Stimulated activated CD8-positive, alpha-beta memory T cell treated with anti-CD3 and anti-CD28 coated beads, Interleukin-15, amount 100 ng/mL, for 48 hours (primary cell): ENCODE measurements at places on chromosomes 7 and 10.

DNA sequence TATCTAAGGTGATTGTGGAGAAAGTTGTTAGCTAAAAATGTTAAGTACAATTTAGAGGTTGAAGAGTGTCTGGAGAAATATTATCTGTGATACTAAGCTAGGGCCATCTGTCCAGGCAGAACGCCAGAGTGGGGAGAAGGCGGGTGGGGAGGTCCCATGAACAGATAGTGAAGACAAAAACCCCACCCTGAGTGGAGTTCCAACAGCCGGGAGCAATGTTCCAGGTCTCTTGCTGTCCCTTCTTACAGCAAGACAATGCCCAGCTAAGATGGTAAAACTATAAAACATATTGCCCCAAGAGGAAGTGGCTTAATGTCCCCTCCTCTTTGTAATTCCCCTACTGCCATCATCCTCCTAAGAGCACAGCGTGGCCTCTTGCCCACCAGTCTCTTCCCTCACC, 10.4 kb upstream of the IL15RA start:
- no peak for DNase-seq

DNA sequence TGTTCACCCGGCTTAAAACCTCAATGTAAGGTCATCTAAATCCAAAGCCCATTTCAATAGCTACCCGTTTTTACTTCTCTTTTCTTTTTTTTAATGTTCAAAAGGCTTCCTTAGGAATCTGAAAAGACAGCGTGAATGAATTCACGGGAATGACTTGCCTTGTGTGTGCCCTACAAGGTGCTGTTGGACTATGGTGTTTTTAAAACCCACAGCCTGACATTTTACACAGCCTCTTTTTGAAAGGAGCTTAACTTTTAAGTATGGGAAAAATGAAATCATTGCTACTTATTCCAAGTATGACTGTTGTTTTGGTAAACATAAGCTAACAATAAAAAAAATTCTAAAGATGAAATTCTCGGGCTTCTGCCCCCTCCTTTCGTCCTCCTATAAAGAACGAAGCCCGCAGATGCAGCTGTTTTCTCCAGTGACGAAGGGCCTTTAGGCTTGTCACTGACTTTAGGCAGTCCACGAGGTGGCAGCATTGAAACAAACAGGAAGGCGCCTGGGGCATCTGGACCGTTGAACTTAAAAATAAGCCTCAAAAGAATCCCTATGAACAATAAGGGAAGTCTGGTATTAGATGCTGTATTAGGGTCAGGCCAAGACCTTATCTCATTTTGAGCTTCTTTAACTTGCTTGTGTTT, 141.3 kb downstream of the NRP1 start:
- peak; percentile 53 for DNase-seq

- no peak for DNase-seq
Observed at GRCh38 chr10:71719042-71719441, 536 bp downstream of the C10orf105 start.

- peak; percentile 80 for DNase-seq
Observed at GRCh38 chr7:155003376-155004214, 671 bp upstream of the PAXIP1 start.

DNA sequence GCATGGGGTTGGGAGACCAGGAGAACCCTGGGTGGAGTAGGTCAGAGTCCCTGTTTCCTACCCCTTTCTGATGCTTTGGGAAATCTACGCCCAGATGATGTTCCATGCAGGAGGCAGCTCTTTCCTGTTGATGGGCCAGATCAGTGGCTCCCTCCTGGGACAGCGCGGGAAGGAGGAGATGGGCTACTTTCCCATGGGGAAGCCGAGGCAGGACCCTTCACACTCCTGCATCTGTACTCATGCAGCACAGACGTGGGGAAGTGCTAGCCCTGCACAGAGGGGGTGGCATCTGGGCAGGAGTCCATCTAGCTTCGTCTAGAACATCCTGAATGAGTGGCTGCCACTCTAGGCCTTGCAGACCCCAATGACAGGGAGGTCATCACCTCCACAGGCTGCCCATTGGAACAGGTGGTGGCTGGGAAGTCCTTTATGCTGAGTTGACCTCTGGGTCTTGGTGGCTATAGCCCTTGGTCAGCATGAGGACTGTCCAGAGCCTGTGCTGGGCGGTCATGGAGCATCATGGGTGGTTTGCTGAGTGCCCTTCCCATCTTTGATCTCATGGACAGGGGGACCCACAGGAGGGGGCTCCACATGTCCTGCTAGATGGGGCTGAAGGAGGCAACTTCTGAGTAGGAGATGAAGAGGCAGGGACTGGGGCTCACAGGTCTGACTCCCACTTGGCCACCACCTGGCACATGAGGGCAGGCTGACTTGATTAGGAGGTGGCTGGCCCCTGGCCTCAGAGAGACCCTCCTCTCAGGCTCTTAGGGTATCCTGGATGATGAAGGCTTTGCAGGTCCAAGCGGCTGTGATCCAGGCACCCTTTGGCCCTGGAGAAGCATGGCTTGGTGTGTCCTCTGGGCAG, 24.6 kb downstream of the RAMP3 start:
- DNase-seq = no peak

DNA sequence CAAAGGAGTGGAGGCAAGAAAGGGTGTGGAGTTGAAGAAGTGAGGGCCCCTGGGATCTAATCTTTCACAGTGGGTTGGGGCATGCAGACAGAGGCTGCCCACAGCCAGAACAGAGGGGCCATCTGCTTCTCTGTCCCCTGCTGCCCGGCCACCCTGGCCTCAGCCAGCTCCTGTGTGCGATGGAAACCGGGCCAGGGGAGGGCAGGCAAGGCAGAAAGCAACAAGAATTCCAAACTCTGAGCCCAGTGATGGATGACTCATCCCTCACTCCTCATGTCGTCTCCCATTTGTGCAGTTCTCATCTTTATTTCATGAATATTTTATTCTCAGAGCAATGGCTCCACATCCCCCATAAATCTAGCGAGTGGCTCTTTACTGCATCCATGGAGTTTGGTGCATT, 757.1 kb downstream of the GRID1 start:
- DNase-seq = no peak

GRCh38 chr10:116615199-116615776, 5.5 kb upstream of the PNLIPRP2 start:
- DNase-seq = no peak

DNA sequence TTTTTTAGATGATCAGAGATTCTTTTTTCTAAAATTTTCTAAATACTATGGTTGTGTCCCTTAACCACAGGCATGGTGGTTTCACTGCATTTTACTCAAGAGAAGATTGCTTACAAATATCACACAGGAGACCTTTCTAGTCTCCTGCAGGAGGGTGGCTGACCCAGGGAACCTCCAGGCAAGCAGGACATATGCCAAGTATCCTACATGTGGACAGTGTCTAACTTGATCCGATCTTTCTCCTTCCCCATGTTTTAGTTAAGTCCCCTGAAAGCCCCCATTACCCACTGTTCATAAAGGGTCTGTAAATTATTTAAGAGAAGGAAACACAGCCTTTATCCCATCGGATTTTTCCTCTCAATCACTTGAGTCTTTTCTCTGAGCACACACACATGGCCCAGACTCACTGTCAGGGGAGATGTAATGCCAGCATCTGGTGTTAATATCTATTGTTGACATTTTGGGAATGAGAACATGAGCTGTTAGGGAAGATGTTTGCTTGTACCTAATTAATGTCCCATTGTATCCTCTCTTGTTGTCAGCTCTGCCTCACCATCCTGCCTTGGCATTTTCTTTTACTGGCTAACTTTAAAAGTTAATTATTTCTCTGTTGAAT, 755.2 kb downstream of the AUTS2 start:
- DNase-seq = no peak

DNA sequence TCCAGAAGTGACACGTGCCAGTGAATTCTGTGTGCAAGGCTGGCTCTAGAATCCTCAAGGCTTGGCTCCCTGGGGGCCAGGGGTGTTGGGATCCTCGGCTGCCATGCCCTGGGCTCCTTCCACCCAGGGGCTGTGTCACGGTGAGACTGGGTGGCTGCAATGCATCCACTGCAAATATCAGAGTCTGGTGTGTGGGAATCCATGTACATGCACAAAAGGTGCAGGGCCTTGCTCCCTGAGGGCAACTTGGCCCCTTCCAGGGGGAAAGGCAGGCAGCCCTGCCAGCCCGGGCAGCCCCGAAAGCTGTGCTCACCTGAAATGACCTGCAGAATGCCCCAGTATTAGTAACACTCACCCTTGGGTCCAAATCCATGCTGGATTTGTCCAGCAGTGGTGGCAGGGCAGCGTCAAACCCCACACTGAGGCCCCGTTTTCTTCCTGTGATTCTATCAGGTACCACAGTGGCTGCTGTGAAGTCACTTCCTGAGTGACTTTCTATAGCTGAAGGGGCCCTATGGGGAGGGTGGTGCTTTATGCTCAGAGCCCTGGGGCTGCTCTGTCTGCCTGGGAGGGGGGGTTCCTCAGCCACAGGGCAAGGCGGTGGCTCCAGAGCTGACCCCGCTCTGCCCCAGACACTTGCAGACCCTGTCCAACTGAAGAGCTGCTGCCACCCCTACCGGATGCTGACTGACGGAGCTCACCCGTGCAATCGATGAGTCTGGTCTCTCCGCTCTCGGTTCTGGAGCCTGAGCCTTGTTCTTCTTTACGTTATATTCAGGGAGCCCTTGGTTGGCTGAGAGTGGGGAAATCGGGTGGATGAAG, 317.7 kb downstream of the GLRX3 start:
- no peak for DNase-seq

GRCh38 chr10:31515819-31516402, 196.9 kb downstream of the ZEB1 start:
- no peak for DNase-seq

- no peak for DNase-seq
Observed at GRCh38 chr10:3635697-3636096, 149.3 kb downstream of the KLF6 start.

DNA sequence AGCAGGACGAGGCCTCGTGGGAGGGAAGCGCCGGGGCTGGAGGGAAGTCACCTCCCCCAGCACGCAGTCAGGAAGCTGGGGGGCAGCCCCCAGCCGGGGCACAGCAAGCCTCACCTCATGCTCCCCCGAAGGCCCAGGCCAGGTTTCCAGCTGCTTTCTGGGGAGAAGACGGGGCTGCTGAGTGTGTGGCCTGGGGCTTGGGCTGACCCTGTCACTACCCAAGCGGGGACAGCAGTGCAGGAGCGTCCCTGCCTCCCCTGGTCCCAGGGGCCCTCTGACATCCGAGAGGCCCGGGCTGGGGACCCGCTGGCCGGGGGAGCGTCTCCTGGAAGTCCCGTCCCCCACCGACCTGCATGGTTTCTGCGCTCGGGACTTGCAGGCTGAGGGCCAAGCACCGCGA, 19.7 kb upstream of the NKX6-2 start:
- no peak for DNase-seq

GRCh38 chr7:37433166-37433565, 15.5 kb downstream of the ELMO1 start:
- DNase-seq = no peak

GRCh38 chr7:18308938-18309337, 186.6 kb upstream of the HDAC9 start:
- no peak for DNase-seq

DNA sequence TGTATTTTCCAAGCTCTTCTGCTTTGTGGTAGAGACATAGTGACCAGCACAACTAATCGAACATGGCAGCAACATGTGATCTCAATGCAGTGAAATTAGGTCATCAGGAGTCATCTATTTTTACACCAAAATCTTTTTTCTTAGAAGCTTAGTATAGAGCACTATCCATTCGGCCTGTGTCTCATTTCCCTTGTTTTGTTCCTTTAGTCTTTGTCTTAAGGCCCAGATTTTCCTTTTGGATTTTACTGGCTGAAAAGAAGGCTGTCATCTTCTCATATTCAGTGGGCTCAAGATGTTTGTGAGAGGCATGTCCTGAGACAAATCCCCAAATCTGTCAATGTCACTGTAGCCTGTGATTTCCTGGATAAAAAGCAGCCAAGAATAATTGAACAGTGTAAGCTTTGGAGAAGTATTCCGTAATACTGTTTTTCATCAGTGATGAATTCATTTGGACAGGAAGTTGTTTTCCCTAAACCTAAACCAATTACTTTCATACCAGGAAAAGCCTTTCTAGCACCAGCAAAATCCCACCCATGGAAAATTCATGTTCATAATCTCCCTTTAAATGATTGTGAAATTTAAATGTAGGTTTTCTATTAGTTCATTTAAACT, 55.2 kb downstream of the MAGI2 start:
- no peak for DNase-seq

- no peak for DNase-seq
Observed at GRCh38 chr10:60828489-60828852, 50.2 kb downstream of the CDK1 start.

GRCh38 chr7:29609162-29610037, 45.8 kb downstream of the PRR15 start:
- DNase-seq = no peak

DNA sequence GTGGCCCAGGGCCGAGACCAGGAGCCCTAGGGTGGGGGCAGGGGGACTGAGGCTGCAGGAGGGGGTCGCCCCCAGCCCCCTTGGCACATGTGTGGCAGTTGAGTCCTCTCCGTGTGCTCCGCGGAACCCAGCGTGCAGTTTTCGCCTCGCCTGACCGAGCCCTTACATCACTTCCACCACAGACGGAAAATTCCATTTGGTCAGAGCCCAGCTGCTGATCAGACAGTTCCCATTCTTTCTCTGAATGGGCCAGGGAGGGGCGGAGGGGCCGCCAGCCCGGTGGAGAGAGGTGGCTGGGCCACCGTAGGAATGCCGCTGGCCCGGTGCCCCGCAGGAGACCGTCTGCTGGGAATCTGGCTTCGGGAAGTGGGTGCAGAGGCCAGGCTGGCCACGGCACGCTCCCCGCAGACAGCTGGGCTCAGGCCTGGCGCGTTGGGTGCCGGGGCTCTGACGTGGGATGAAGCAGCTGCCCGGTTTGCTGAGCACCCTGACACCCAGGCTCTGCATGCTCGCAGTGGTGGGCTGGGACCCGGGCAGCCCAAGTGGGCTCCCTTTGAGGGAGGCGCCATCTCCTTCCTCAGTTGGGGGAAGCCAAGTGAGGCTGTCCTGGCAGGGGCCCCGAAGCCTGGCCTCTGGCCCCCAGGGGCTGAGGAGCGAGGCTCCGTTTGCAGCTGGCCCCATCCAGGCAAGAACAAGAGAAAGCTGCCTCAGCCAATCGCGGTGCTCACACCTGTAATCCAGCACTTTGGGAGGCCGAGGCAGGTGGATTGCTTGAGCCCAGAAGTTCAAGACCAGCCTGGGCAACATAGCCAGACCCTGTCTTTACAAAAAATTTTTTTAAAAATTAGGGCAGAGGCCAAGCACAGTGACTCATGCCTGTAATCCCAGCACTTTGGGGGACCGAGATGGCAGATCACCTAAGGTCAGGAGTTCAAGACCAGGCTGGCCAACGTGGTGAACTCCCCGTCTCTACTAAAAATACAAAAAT, 9.9 kb downstream of the TTYH3 start:
- DNase-seq = no peak

DNA sequence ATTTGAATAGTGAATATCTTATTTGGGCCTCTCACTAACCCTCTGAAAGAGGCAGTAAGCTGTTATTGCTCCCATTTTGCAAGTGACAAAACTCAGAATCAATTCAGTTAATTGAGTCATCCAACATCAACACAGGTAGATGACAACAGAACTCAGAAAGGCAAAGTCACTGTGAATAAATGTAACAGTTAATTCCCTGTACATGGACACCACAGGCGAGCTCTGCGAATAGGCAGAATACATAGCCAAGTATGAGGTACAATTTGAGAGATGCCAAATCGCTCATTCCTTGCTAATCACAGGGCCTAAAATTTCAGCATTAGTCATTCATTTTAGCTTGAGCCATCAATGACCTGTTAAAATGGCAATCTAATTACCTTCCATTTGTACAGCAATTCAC, 52.6 kb upstream of the HECTD2 start:
- no peak for DNase-seq
